ENCODE measurements at places on chromosomes 11 and 22.

DNA sequence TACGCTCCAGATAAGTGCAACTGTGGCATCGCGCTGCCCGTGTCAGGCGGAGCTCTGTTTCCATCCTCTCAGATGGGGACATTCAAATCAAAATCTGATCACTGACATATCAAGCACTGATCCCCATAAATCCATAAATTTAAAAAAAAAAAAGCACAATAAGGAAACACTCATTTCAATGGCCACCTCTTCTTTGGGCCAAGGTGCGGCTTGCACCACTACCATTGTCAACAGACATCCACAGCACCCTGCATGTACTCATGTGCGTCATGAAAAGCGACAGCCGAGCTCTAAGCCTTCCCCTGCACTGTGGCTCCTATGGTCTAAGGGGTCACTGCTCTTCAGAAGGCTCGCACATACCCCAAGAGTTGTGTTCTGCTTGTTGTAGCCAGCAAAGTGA, 26.7 kb upstream of the SERPIND1 start:
- DNase-seq, result no peak

DNA sequence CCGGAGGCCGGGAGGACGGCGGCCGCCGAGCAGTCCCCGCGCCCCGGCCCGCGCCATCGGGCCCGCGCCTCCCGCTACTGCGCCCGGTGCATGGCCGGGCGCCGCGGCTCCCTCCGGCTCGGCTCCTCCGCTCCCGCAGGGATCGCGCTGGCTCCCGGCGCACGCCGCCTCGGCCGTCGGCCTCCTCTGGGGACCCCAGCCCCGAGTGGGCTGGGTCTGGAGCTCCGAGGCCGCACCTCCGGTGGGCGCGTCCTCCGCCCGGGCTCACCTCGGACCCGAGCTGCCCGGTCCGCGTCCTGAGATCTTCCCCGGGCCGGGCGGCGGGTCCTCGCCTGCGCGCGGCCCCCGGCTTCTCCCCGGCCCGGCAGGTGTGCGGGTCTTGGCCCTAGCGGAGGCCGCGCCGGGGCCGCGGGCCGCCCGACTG, 251 bp downstream of the SHISA8 start:
- no peak for DNase-seq

DNA sequence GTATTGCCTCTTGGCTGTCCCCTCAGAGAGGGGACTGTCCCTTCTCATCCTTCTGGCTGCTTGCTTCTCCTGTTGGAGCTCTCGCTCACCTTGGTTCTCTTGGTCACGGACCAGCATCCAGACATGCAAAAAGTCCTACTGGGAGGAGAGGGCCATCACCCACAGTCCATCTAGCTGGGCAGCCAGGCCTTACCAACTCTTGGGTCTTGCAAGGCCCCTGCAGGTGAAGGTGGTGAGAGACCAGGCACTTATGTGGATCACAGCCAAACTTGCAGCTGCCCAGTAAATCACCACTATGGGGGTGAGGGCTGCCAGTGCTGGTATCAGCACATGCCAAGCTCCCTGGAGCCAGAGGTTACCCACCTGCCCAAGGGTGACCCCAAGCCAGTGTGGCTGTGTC, 36.3 kb downstream of the KCNQ1OT1 start:
- no peak for DNase-seq

DNA sequence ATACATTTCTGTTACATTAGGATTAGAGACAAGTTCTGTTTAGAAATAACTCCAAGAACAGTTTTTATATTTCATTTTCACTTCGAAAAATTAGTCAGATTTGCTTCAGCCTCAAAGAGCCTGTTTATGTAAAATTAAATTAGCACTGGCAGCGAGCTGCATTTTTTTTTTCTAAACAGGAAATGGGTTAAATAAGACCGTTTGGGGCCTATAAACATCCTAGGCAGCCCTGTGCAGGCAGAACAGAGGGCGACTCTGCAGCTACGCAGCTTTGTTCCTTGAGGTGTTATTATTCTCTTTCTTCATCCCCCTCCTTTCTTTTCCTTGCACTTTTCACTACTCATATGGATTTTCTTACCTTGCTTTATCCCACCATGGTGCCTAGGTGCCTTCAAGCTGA, 48.7 kb downstream of the CWC15 start:
- no peak for DNase-seq

DNA sequence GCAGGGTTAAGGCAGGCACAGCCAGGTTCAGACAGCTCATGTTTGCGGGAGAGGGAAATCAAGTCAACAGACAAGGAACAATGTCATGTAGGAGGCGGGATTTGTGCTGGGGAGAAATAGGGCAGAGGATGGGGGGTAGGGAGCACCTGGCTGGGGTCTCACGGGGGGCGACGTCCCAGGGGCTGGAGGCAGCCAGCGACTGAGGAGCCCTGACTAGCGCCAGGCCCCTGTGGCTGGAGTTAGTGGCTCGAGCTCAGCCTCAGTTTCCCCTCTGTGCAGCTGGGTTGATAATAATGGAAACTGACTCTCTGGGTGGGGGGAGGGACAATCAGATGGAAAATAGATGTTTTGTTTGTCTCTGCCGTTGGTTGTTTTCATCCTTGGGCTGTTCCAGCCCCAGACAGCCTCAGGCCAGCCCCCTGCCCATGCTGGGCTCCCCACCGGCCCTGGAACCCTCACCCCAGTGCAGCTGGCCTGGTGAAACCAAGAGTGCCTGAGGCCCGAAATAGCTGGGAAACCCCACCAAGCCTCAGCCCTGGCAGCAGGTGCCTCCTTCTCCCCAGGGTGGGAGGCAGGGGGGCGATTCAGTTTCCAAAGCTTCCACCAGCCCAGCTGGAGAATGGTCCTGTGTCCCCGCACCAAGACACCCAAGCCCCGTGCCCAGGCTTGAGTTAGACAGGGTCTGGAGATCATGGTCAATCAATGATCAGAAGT, 44.1 kb downstream of the IGLL5 start:
- DNase-seq, result no peak

GRCh38 chr11:46356924-46357482, 9.7 kb downstream of the DGKZ start:
- no peak for DNase-seq

GRCh38 chr11:112771851-112772250, 189.4 kb upstream of the NCAM1 start:
- DNase-seq, result no peak

- no peak for DNase-seq
Measured at GRCh38 chr22:39658367-39658766, 87.8 kb downstream of the CACNA1I start.

GRCh38 chr11:75347781-75348566, 3.5 kb downstream of the ARRB1 start:
- DNase-seq, result no peak

DNA sequence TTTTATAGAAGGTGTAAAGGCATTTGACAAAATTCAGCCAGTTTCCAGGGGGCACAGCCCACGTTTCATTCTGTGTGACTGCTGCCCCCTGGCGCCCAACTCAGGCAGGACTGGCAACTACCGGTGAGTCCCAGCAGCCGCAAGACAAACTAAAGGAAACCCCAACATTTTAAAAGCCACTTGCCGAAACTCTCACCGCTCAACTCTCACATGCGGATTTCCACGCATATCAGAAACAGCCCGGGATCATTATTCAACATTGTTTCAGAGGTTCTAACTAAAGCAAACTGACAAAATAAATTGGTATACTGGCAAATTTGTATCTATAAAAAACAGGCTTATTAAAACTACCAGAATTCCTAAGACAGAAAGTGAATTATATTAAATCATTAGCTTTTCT, 48.2 kb downstream of the MORC2 start:
- DNase-seq, result peak; percentile 73

GRCh38 chr11:32309530-32310213, 125.7 kb downstream of the WT1 start:
- no peak for DNase-seq

DNA sequence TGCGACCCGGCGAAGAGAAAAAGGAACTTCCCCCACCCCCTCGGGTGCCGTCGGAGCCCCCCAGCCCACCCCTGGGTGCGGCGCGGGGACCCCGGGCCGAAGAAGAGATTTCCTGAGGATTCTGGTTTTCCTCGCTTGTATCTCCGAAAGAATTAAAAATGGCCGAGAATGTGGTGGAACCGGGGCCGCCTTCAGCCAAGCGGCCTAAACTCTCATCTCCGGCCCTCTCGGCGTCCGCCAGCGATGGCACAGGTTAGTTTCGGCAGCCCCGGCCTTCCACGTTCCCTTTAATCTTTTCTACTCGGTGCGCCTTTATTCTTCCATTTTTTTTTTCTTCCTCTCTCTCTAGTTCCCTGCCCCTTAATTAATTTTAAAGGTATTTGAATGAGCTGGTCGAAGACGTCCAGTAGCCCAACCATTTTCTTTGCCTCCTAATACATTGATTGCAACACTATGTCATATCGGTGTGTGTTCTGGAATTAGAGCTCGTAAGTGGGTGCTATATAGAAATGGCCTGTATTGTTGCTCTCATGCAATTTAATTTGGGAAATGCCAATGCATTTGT, 537 bp downstream of the EP300 start:
- no peak for DNase-seq

DNA sequence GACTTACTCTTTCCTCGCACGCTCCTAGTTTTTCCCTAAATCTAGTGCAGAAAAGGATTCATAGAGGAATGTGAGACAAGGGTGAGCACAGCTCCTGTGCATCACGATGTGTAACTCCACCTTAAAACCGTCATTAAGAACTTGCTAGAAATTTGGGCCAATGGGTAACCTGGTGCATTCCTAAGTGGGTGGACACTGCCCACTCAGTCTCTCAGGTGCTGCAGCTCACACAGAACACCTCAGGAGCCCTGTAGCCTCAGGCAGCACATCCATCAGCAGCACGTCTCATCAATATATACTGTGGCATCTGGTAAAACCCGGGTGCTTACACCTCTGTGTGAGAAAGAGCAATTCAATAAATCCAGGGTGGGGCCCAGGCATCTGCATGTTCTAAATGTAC, 12.4 kb downstream of the POU2AF3 start:
- no peak for DNase-seq

GRCh38 chr11:67548555-67549110, 25.4 kb upstream of the CABP2 start:
- DNase-seq, result no peak

DNA sequence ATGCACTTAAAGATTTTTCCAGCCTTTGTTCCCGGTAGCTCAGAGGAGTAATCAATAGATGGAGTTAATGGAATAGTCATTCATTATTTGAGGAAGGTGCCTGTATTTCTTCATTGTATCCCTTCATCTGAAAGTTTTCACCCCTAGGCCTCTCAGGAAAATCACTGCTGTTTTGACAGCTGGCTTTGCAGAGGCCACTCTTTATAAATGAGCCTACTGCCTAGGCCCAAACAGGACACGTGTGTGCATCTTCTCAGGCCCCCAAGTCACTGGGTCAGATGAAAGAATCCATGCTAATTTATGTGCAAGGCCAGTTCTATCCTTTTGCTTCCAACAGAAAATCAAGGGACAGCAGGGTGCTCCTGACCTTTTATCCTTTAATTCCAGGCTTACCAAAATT, 76.8 kb downstream of the MPPED2 start:
- DNase-seq, result no peak

All from activated CD4-positive, CD25-positive, alpha-beta regulatory T cell (primary cell).